Dermis blood vessel endothelial cell (primary cell): ENCODE measurements at places on chromosomes 4 and X. TPM values are rescaled to one million over a fixed set of nuclear protein-coding genes. Genes with fewer than 3 reads are reported as not detected.

The XAGE1B gene
- total RNA-seq = not detected in 2 replicates

The PLP1 gene
- 0.28 TPM in 1 of 2 replicates, not detected in the other for total RNA-seq

The COL25A1 gene
- 0.14 and 0.68 TPM in 2 replicates for total RNA-seq

The F9 gene
- not detected in 2 replicates for total RNA-seq

The BEX5 gene
- total RNA-seq = 0.17 TPM in 1 of 2 replicates, not detected in the other

The PGAM4 gene
- 0.28 TPM in 1 of 2 replicates, not detected in the other for total RNA-seq

The DAPP1 gene
- total RNA-seq = not detected in 2 replicates

The FANCB gene
- total RNA-seq = 5.1 and 6.8 TPM in 2 replicates

The PAGE2B gene
- not detected in 2 replicates for total RNA-seq

The HERC5 gene
- total RNA-seq = 6.7 and 9.7 TPM in 2 replicates
